DMS 273 treated with DMSO at 0.1 percent for 48 hours (cell line): ENCODE measurements at places on chromosomes 2 and 18.

DNA sequence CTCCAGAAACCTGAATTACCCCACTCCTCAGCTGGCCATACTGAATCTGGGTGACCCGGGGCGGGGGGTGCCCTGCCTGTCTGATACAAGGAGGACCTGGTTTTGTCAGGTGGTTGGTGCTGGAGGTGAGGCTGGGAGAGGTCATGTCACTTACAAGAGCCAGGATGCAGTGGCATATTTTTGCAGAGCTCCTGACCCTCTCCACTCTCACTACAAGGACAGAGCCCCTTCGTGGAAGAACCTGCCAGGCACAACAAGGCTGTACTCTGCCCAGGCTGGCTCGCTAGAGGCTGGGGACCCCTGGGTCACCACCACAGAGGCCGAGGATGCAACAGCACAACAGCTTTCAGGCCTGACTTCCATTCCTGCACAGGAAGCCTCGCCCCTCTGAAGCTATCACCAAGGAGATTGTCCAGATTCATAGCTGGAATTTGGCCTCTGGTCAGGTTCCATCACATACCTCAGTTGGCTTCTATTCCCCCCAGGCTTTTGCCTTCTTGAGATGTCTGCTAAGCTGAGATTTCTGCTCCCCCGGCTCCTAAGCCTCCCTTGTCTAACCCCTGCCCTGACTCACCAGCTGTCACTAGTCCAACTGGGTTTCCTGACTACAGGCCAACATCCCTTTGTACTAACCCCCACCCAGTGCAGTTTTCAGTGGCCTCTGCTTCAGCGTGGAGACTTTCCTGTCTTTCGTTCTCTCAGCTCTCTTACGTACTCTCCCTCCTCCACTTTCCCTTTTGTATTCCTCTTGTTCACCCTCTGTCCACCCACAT lies 132.5 kb upstream of the EPAS1 start:
- no peak for DNase-seq

GRCh38 chr2:72010647-72011369 lies 136.9 kb downstream of the CYP26B1 start:
- DNase-seq = no peak

DNA sequence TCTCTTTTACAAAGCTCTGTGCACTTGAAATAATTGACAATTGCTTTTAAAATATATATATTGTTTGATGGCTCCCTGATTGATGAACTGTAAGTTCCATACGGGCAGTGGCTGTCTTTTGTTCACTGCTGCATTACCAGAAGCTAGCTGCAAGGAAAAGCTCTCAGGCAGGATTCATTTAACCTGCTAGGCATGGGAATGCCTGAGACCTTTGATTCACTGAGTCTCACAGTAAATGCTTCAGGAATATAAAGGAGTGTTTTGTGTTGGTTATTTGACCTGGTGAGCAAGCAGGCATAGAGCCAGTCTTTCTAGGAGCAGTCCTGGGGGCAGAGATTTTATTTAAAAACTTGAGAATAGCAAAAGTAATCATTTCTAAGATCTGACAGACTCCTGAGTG lies 193.2 kb upstream of the ITGA4 start:
- no peak for DNase-seq

DNA sequence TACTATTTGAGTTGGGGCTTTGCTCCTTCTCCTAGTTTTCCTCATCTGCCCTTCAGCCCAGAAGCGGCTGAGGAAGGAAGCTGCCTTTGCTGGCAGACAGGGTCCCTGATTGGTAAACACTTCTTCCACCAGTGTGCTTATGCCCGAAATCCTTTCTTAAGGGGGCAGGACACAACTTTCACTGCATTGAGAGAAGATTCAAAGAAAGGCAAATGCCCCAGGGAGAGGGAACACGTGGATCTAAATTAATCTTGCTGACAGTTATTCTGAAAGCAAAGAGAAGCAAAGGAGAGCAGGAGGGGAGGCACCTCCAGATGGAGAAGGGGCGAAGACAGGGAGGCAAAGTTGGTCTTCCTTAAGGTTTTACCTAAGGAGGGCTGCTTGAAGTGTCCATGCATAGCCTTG lies 92.1 kb upstream of the EFEMP1 start:
- no peak for DNase-seq

DNA sequence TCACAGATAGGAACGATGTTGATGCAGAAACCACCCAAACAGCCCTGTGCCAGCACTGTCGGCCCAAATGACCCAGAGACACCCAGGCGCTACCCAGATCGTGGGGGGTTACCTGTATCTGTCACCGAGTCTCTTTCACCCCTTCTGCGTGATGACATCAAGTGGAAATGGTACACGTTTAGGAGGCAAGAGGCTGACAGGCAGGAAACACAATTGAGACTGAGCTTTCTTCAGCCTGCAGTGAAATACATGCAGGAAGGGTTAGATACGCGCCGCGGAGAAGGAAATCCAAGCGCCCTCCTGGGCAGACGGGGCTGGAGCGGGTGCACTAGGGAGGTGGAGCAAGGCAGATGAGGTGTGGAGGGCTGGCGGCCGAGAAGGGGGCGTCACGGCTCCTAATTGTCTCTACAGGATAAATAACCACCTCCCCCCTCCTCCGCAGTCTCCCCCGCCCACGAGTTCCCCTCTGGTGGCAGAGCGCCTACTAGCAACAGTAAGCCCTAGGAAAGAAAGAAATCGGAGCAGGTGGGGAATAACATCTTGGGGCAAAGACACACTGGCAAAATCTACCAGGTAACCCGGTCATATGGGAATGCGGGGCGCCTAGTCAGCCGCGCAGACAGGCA lies at the start of gene RNF152:
TSS of gene RNF152 (minus strand) at position 325 of the 626 bp plus-strand sequence. CDS start 76,544 bp downstream, outside the sequence.
- peak; percentile 58 for DNase-seq

- DNase-seq = no peak
These were observed 175.8 kb upstream of the NETO1 start for GRCh38 chr18:73043611-73044010.

DNA sequence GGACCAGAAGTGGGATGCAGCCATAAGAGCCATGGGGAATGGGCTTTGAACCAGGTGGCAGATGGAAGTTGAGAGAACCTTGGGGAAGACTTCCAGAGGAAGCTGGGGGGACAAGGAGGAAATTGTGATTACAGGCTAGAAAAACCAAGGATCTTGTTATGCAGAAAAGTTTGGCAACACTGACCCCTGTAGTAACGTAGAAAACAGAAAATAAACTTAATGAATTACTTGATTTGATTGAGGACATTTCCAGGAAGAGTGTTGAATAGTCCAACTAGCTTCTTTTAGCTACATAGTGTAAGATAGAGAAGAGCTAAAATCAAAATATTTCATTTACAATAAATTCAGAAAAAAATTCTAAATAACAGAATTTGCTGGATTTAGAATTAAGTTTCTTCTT lies 91.9 kb upstream of the GPC1 start:
- DNase-seq = no peak

DNA sequence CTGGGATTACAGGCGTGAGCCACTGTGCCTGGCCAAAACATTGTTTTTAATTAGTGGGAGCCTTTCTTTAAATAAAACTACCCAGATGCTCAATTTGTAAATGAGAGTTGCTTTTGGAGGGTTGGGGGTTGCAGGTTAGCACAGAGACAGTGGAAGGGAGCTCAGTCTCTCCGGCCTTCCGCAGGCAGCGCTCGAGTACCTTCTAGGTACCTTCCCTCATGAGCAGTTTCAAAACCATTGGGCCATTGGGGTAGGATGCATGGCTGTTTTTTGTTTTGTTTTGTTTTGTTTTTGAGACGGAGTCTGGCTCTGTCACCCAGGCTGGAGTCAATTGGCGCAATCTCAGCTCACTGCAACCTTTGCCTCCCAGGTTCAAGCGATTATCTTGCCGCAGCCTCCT lies 19.0 kb downstream of the SLC66A3 start:
- DNase-seq = no peak

- DNase-seq = no peak
These were observed 26.5 kb downstream of the RMP24 start for GRCh38 chr18:35998967-35999366.

DNA sequence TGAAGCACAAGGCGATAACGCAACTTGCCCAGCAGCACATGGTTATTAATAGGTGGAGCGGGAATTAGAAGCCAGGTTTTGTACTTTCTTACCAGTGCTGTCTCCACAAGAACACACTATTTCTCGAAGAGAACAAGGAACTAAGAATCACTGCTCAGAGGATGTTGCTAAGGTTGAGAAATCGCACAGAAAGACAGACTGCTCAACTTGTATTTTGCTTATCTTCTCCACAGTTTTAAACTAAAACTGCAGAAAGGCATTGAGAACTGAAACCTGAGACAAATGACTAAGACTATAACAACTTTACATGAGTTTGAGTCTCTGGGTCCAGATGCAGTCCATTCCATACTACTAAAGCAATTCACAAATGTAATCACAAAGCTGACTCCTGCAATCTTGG lies 6.2 kb downstream of the PRKD3 start:
- no peak for DNase-seq

DNA sequence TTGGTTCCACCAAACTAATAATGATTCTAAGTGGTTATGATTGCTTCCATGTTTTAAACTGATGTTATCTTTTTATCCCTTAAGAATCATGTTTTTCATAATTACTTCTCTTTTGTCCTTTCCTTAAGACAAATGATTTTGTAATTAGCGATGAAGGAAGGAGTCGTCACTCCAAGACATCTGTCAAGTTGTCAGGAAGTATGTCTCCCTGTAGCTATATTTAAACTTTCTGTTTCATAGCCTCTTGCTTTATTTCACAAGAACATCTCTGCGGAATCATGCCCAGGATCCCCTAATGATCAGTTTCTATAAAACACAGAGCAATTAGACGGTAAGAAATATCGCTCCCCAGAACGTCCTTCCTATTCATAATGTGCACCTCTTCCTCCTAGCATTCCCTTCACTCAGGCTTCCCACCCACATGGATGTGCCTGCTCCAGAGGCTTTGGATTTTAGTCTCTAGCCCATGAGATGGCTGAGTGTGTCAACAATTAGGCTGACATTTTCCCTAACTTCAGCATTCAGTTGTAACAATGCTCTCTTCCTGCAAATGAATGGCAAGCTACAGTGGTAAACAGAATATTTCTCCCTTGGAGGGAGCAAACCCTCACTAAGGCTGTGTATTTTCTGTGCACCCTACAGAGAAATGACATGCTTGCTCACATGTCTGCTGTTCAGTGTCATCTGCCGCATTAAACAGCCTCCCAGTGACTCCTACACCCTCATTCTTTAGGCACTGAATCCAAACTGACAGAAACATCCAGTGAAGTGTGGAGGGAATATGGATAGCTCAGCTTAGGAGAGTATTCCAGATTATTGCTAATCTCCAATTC lies 879.6 kb upstream of the CELF4 start:
- no peak for DNase-seq

- peak; percentile 27 for DNase-seq
These were observed 41.2 kb downstream of the RALBP1 start for GRCh38 chr18:9516437-9517064.

GRCh38 chr2:222823183-222823930 lies 37.5 kb upstream of the ACSL3 start:
- DNase-seq = no peak

- no peak for DNase-seq
These were observed 58.6 kb downstream of the POMC start for GRCh38 chr2:25109822-25110221.

DNA sequence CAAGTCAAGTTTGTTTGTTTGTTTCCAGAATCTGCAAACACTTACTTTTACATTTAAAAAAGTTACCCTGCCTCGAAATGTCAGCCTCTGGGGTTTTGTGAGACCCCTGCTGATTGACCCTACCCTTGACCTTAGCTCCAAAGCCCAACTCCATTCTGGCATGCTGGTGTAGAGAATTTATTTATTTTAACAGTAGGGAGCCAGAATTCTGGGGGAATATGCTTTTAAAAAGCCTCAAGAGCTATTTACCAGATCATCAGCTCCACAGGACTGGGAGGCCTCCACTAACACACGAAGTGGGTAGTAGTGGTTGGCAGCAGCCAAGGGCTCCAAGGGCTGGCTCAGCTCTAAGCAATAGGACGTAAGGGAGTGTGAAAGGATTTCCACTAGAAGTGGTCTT lies 23.2 kb upstream of the GREB1L start:
- DNase-seq = no peak

DNA sequence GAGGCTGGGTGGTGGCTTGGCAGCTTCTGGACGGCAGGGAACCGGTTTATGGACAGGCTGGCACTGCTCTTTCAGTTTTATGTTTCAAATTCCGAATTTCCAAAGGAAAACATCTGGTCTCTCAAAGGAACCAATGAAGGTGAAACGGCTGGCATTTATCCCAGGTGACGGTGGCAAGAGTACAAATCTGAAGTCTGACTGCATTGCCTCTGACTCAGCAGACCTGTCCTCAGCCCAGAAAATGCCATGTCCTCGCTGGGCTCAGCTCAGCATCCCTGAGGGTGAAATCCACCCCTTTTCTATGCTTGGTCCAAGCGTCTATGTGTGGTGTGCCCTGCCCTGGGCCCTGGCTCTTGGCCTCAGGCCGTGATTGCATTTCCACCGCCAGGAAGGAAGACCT lies 38.1 kb downstream of the NAPG start:
- peak; percentile 56 for DNase-seq

- DNase-seq = no peak
These were observed 53.4 kb upstream of the IL1RL1 start for GRCh38 chr2:102258025-102258385.

DNA sequence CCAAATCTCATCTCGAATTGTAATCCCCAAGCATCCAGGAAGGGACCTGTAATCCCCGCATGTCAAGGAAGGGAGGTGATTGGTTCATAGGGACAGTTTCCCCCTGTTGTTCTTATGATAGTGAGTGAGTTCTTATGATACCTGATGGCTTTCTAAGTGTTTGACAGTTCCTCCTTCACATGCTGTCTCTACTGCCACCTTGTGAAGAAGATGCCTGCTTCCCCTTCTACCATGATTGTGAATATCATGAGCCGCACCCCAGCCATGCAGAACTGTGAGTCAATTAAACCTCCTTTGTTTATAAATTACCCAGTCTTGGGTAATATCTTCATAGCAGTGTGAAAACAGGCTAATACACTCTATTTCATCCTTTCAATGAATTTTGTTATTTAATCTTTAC lies 446.7 kb downstream of the RNF144A start:
- no peak for DNase-seq

DNA sequence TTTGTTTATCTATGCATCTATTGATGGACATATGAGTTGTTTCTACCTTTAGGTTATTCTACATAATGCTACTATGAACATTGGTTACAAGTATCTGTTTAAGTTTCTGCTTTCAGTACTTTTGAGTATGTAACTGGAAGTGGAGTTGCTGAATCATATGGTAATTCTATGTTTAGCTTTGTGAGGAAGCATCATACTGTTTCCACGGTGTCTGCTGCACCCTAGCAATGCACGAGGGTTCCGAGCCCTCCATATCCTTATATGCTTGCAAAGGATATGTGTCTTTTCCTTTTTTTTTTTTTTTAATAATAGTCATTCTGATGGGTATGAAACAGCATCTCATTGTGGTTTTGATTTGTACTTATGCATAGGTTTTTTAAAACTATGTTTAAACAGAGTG lies 83.7 kb downstream of the FMNL2 start:
- no peak for DNase-seq

DNA sequence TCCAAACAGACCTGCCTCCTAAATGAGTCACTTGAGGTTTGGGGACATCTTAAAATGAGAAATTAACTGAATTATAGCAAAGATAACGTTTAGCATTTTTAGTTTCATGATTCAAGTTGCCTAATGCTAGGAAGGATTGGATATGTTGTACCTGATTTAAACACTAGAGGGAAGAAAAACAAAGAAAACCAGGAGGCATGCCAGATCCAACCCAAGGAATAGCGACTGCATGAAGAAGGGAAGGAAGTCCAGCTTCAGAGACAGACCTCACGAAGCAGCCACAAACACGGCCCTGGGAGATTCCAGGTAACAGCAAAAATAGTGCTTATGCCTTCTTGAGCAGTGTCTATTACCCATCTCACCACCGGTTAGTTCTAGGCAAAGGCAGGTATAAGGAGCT lies 499.9 kb upstream of the SPHKAP start:
- peak; percentile 4 for DNase-seq

- no peak for DNase-seq
These were observed 54.9 kb upstream of the IGFBP2 start for GRCh38 chr2:216578325-216578724.
